ENCODE measurements at places on chromosomes 16 and 17.

- DNase-seq, result no peak
Observed at GRCh38 chr17:3008336-3009288, 54.8 kb downstream of the OR1D5 start.

- DNase-seq, result no peak
Observed at GRCh38 chr17:81868674-81869220, 2.4 kb downstream of the ARHGDIA start.

GRCh38 chr16:61435346-61435745 is 600.9 kb downstream of the CDH8 start:
- DNase-seq, result no peak

GRCh38 chr17:35891269-35891668 is 11.1 kb upstream of the CCL5 start:
- no peak for DNase-seq

DNA sequence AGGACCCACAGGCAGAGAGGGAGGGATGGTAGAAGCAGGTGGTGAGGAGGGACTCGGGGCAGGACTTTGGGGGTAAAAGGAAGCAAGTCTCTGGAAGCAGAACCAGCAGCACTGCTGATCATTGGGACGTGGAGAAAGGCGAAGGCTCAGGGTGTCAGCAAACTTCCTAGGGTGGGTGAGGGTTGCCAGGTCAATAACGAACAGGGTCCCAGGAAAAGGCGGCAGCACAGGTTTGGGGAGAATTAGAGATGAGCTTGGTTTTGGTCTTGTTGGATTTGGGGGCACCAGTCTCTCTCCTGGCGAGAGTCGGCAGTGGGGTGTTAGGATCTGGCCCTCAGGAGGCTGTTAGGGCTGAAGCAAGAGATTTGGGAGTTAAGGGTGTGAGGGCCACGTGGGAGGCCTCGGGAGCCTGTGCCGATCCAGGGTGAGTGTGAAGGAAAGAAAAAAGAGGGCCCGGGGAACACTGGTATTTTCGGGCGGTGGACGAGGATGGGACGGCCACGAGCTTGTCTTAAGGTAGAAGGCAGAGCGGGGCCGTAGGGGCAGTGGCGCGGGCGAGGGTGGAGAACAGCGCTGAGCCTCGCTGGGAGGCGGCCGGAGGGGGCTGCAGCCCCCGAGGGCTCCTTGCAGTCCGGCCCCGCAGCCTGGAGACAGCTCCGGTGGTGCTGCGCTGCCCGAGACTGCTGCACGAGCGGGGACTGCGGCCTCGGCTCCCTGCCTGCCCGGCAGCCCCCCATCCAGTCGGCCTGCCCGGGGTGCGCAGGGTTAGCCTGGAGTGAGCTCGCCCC is 765 bp upstream of the ADORA2B start:
- DNase-seq, result no peak

- no peak for DNase-seq
Observed at GRCh38 chr16:51867386-51868065, 679.4 kb downstream of the TOX3 start.

DNA sequence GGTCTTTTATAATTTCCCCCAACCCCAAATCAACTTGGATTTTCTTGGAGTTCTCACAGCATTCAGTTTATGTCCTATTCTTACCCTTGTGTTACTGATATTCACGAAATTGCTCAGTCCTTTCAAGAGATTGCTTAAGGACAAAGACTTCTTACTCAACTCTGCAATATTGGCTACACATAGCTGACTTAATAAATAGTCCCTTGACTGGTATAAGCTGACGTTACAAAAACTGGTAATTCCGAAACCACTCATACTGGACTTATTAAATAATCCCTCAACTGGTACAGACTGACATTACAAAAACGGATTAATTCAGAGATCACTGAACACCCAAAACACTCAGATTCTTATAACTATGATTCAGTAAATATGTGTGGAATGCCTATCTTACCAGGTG is 860 bp downstream of the TIGD7 start:
- no peak for DNase-seq

DNA sequence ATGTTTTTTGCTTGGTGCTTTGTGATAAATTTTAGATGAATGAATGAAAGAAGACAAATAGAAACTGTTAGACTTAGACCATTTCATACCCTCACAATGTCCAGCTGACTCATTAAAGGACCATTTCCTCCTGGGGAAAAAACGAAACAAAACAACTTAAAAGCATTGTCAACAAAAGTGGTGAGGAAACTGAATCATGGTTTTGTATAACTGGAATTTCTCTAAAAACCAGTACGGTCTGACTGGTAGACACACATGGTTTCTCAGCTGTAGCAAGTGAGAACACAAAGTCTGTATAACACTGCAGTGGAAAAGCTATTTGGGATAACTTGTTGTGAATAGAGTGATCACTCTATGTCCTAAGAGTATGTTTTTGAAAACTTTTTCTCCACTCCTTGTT is 5.3 kb upstream of the DDX52 start:
- DNase-seq, result no peak

- DNase-seq, result no peak
Observed at GRCh38 chr16:1443403-1443973, 868 bp downstream of the CCDC154 start.

GRCh38 chr17:44236444-44236991 is 17.0 kb upstream of the UBTF start:
- no peak for DNase-seq

DNA sequence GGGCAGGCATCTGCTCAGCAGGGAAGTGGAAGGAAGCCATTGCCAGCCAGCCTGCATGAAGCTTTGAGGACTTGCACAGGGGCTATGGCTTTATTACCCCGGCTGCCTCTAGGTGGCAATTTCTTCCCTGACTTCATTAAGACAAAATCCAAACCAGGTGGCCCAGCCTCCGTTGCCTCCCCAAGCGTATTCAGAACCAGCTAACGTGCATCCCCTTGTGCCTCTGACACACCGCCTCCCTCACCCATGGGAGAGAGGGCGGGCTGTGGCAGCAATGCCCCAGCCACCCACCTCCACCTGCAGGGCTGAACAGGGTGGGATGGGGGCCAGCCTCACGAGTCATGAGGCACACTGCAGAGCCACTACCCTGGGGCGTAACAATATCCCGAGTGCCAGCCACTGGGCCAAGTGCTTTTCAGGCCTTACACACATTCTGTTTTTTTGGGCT is 6.8 kb downstream of the KIFC3 start:
- DNase-seq, result no peak

DNA sequence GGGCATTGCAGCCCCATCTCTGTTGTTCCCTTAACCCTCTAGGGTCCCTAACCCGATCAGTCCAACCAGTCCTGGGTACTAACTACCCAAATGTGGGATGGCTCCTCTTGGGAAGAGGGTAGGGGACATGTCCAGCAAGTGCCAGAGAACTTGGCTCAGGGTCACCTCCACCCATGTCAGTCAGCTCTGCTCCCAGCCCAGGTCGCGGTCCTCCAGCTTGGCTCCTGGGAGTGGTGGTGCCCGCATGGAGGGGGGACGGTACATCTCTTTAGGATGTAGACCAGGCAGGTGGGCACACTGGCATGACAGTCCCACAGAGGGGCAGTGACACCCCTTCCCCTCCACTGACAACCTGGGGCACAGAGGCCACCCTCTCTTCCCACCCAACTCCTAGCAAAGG is 6.0 kb downstream of the TMUB2 start:
- no peak for DNase-seq

DNA sequence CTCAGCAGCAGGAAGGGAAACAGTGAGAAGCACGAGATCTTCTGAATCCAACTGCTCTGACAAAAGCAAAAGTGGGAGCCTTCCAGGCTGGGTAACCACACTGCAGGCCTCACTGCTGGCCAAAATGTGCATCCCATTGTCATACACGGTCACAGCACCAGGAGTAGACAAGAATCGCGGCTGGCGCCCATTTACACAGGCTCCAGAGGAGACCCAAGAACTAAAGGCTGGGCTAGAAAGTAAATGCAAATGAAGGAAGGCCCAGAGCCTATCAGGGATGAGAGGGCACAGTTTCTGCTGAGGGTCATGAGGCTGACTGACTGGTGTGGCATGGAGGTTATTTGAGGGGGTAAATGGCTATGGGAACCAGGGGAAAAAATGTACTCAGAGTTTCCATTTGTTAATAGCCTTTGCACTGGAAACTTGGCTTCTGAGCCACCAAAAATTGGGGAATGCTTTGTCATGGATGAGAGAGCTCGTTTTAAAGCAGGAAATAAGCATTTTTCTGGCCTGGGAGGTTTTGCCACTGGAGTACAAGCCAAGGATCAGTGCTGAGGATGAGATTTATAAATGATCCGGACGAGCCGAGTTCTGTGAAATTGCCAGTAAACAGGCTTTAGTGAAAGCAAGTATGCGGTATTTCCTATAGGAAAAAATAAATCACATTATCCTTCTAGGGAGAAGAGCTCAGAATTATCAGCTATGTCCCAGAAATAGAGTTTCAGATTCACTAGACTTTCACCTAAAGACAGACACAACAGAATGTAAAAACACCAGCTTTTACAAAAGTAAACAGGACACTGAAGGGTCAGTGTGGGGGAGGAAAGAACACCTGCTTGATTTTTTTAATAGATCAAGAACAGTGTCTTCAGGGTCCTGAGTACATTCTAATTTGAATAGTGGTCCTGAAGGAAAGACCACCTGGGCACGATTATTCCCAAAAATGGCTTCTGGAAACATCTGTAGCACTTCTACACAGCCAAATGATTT is 66.9 kb upstream of the GSG1L start:
- DNase-seq, result no peak

- no peak for DNase-seq
Observed at GRCh38 chr17:66791347-66791746, 43.6 kb upstream of the CACNG5 start.

DNA sequence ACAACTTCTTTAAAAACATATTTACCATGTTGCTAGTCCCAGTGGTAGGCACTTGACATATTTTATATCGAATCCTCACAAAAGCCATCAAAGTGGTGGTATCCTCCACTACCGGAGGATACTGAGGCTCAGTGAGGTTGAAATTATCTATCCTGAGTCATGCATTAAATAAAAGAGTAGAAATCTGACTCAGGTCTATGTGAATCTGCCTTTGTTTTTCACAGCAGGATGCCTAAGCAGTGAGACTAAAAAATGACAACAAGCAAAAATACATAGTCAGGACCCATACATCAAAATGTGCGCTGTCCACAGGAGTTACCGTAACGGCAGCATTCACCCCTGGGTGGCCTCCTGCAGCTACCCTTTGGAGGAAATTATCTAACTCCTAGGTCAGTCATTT is 17.7 kb downstream of the BRD7 start:
- DNase-seq, result no peak

GRCh38 chr17:51611585-51611984 is 351.2 kb downstream of the UTP18 start:
- DNase-seq, result no peak

- DNase-seq, result no peak
Observed at GRCh38 chr17:72950242-72950931, 142.1 kb downstream of the SLC39A11 start.

DNA sequence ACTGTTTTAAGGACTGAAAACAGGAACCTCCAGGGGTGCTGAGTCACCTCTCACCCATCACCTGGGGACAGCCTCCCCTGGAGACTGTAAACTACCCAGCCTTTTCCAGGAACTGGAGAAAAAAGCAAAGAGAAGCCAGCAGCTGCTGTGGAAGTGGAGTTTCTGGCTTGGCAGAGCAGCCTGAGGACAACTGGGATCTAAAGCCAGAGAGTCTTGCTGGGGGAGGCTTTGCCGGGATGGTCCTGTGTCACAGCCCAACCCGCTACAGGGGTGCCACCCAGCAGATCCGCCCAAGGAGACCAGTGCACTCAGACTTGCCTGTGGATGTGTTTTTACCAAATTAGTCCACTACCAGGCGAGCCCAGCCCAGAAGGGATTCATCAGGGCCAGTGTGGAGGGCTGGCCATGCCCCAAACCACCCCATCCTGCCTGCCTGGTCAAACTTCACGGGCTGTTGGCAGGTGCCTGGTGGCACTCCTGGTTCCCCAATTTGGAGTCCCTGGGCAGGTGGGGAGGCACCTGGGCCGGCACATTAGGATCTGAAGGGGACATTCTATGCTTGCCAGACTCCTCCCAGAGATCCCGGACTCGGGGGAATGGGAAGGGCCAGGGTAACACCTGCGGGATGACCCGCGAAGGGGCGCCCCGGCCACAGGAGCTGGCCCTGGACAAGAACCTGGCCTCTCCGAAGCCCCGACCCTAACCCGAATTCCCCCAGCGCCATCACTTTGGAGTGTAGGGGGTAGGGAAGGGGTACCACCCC is 771 bp downstream of the MSRB1 start:
- DNase-seq, result no peak

DNA sequence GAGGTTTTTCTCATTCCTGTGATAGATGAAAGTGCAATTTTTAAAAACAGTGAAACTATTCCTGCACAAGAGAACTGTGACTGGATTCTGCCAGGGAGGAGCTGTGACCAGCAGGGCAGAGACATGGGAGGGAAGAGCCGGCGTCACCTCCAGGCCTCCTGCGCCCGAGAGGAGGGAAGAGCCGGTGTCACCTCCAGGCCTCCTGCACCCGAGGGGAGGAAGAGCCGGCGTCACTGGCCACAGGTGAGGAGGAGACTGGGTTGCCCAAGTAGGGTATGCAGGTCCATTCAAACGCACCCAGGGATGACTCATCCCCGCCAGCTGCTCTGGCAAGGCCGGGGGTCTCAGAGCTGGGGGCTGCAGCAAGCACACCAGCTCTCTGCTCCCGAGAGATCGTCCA is 56.7 kb downstream of the METRNL start:
- no peak for DNase-seq

Measured in stimulated activated CD8-positive, alpha-beta memory T cell treated with anti-CD3 and anti-CD28 coated beads, Interleukin-7, amount 100 ng/mL, for 24 hours (primary cell).